IMR-90 (cell line): ENCODE measurements at places on chromosomes 5 and 9. TPM values are rescaled to one million over a fixed set of nuclear protein-coding genes. Genes with fewer than 3 reads are reported as not detected.

- DNase-seq: no peak
These were observed 80.3 kb downstream of the RCL1 start for GRCh38 chr9:4873066-4873465.

The CDH9 gene
- not detected in 2 replicates for total RNA-seq

DNA sequence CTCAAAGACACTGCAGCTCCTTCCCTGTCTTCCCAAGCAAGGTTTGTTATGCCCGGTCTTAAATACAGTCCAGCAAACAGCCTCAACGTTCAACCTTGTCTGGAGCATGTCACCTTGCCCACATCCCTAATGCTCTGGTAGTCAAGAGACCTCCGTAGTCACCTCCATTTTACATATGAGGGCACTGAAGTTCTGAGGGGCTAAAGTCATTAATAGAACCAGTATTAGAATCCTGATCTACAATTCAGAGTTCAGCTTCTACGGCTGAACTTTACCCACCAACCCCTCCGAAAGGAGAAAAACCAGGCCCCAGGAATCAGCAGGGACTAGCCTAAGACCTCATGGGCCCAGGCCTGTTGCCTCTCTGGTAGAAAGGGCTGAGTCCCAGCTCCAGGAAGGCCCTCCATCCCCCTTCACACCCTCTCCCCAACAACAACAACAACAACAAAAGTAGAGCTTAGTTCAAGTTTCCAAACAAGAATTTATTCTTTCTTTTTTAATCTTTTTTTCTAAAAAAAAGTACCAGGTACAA is 795 bp upstream of the STOML2 start:
- no peak for DNase-seq

The PAPPA gene
- 11.7 and 12.4 TPM in 2 replicates for total RNA-seq

The PRR16 gene
- 9.9 and 10.6 TPM in 2 replicates for total RNA-seq

The PCDHB16 gene
- total RNA-seq: 0.18 and 0.56 TPM in 2 replicates

The BARHL1 gene
- total RNA-seq: not detected in 2 replicates

The OBP2B gene
- not detected in 2 replicates for total RNA-seq

The SPATA9 gene
- total RNA-seq: 0.72 and 0.83 TPM in 2 replicates

The IL5 gene
- total RNA-seq: not detected in 2 replicates

The IFNA21 gene
- not detected in 2 replicates for total RNA-seq

DNA sequence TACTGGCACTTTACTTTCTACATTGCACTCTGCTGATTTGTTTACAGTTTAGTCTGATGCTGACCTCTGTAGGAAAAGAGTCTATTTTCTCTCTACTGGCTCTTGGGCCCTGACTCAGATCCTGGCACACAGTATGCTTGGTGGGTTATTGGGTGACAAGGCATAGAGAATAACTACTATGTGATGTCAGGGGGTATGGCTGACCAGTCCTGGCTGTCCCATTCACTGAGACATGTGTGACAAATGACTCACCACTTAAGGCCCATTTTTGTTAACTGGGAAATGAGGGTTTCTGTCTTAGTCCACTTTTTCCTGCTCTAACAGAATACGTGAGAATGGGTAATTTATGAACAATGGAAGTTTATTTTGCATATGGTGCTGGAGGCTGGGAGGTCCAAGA is 66.4 kb downstream of the DAPK1 start:
- no peak for DNase-seq

The C8G gene
- not detected in 2 replicates for total RNA-seq

The PAIP1 gene
- 101 and 123 TPM in 2 replicates for total RNA-seq

DNA sequence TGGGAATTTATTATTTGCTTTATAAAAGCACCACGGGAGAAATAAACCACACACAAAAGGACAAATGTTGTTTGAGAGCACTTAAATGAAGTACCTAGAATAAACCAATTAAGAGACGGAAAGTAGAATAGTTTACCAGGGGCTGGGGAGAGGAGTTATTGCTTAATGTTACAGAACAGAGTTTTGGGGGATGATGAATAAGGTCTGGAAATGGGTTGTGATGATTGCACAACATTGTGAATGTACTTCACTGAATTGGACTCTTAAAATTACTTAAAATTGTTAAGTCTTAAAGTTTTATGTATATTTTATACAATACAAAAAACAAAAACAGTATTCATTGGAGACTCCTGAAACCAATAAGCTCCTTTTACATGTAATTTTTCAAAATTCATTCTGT is 1.5 kb downstream of the ZBTB43 start:
- DNase-seq: peak; percentile 15

GRCh38 chr5:109947667-109948066 is 257.9 kb downstream of the MAN2A1 start:
- DNase-seq: no peak

DNA sequence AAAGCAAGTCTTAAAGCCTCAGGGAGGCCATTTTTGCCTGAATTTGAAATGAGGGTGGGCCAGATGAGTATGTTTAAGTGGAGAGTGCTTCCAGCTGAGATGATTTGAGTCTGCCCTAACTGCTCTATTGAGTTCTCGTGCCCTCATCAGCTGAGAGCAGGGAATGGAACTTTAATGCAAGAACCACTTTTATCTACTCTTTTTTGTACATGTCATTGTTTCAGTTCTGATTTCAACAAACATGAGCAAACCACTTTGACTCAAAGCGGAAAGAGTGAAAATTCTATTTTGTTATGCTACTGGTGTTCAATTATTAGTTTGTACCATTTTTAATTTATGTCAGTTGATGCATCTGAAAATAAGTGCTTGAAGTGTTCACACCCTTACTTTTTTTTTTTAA is 35.8 kb downstream of the DCAF10 start:
- no peak for DNase-seq

GRCh38 chr9:101707721-101708120 is 30.7 kb downstream of the GRIN3A start:
- no peak for DNase-seq

DNA sequence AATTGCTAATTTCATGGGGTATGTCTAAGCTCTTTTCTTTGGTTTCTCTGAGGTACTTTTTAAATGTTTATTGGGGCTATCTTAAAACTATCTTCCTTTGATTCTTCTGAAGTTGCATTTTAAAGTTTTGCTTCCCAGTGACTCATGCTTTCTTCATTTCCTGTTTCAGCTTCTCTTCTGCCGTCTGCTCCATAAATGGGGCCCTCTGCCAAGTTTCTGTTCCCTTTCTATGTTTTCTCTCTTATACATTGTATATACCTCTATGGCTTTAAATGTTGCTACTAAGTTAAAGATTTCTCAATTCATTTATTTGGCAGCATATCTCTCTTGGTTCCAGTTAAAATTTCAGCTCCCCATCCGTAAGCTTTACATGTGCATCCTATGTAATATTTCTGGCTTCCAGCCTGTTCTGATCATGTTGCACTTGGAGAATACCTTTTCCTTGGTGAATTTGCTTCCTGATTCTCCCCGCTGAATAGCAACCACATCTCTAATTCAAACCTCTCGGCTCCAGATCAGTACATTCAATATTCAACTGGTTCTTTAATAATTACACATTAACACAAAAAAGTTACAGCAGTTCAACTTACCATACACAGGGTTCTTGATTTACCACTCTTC is 125.3 kb downstream of the ST8SIA4 start:
- DNase-seq: peak; percentile 89

- no peak for DNase-seq
These were observed 8.3 kb upstream of the CCNO start for GRCh38 chr5:55241746-55242145.

The ZNF366 gene
- total RNA-seq: not detected in 2 replicates

The NAA35 gene
- total RNA-seq: 16.5 and 23.9 TPM in 2 replicates

The PLGRKT gene
- 12.7 and 13.6 TPM in 2 replicates for total RNA-seq

The CEL gene
- total RNA-seq: under 0.01 TPM in 2 replicates

DNA sequence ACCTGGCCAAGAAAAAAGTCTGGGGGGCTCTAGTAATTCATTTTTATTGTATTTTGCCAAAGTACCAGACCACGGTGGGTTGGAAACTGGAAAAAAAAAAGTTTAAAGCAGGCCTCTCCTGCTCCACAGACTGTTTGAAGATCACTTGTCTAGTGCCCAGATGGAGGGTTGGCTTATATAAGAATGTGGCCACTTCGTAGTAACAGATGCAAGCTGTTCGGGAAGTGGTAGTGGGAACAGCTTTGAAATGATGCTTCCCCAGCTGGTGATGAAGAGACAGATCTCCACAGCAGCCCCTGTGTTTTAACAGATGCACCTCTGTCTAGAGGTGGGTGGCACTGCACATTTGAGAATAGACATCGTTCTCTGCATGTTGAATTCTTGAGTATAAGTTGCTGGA is 54.3 kb upstream of the DMRT3 start:
- no peak for DNase-seq

GRCh38 chr9:88747768-88748167 is 212.8 kb downstream of the NXNL2 start:
- peak; percentile 96 for DNase-seq

DNA sequence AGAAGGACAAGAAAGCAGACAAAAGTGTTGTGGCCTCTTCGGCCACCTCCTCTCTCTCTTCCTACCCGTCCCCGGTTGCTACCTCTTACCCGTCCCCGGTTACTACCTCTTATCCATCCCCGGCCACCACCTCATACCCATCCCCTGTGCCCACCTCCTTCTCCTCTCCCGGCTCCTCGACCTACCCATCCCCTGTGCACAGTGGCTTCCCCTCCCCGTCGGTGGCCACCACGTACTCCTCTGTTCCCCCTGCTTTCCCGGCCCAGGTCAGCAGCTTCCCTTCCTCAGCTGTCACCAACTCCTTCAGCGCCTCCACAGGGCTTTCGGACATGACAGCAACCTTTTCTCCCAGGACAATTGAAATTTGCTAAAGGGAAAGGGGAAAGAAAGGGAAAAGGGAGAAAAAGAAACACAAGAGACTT is 2.4 kb downstream of the EGR1 start:
- DNase-seq: no peak

GRCh38 chr5:163867324-163867723 is 361.9 kb downstream of the MAT2B start:
- DNase-seq: peak; percentile 64

The GDF9 gene
- 0.18 and 0.28 TPM in 2 replicates for total RNA-seq

DNA sequence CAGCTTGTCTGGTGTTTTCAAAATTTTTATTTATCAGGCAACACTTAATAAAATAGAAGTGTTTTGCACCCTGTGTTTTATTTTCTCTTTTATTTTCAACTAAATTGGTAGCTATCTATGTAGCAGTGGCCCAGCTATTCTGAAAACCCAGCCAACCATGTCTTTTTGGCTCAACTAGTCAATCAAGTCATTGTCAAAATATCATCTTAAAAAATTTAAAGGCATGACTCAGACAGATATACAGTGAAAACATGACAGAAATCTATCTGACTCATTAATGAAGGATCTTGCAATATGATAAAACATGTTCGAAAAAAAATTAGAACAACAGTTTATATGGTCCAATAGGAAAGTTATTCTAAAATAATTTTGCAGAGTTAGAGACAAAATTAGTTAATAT is 75.1 kb downstream of the HSD17B4 start:
- DNase-seq: peak; percentile 36

The PAXX gene
- total RNA-seq: 4.4 and 5.7 TPM in 2 replicates

The POU4F3 gene
- not detected in 2 replicates for total RNA-seq

The FLT4 gene
- under 0.01 and 0.28 TPM in 2 replicates for total RNA-seq

- peak; percentile 38 for DNase-seq
These were observed 6.4 kb upstream of the FPGS start for GRCh38 chr9:127796225-127796813.

The SLC36A3 gene
- total RNA-seq: not detected in 2 replicates

DNA sequence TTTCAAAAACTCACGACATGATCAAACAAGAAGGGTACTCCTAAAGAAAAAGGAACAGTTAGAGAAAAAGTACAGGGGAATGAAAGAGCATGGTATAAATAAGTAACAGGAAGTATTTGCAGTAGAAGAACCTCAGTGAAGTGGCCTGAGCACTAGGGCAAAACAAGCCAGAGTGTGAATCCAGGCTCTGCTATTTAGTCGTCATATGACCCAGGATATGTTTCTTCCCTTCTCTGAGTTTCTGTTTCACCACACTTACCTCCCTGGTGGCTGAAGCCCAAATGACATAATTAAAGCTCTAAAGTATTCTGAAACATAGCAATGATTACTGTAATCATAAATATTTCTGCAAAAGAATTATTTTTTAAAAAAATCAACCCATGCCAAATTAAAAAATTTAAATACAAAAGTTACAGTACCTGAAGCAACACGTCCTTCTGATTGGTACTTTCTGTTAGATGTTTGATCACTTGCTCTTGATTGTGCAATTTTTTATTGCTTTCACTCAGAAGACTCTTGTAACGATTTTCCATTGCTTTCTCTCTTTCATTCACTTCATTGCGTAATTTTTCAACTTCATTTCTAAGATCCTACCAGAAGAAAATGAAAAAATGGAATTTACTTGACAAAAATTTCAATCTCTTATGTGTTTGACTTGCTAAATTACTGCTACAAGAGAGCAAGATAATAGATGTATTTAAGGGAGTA is 88.9 kb downstream of the CDK5RAP2 start:
- DNase-seq: no peak

The PDE6A gene
- not detected in 2 replicates for total RNA-seq

DNA sequence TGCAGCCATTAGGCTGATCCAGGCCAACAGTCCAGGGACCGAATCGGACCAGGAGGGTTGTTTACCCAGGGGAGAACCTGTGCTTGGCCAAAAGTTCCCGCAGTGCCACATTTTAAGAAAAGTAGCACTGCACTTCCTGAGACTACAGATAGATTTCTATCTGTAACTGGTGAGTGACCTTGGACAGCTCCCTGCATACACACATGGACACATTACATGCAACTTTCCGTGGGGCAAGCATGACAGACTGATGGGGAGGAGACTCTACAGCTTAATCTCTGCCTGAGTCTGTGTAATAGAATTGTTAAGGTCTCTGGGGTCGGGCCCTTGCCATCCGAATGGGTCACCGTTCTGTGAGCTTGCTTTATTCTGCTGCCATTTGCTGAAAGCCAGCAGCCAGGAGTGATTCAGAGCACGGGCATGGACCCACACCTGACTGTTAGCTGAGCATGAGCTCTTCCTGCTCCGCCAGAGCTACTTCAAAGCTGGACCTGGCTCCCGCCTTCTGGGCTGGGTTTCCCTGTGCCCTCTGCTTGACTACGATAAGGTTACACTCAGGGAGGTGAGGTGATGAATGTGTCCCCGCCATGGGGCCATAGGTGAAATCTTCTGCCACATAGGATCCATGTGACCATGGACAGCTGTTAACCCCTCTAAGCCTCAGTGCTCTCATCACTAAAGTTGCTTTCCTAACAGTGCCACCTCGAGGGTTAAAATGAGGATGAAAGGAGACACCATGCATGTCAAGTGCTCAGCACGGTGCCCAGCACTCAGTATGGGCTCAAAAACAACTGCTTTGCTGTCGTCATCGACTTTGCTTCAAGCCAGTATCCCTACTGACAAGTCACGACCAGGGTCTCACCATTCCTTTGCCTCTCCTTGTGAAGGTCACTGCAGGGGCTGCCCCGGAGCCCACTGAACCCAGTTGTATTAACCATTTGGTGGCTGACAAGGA is 200.0 kb downstream of the MELK start:
- peak; percentile 36 for DNase-seq

The OMD gene
- total RNA-seq: not detected in 2 replicates

- no peak for DNase-seq
These were observed 48.7 kb upstream of the ACTBL2 start for GRCh38 chr5:57531333-57531732.

The B4GALT7 gene
- 28.6 and 29.2 TPM in 2 replicates for total RNA-seq

The FRMD3 gene
- total RNA-seq: under 0.01 and 0.18 TPM in 2 replicates

The TRAF1 gene
- total RNA-seq: 3.1 and 3.9 TPM in 2 replicates

DNA sequence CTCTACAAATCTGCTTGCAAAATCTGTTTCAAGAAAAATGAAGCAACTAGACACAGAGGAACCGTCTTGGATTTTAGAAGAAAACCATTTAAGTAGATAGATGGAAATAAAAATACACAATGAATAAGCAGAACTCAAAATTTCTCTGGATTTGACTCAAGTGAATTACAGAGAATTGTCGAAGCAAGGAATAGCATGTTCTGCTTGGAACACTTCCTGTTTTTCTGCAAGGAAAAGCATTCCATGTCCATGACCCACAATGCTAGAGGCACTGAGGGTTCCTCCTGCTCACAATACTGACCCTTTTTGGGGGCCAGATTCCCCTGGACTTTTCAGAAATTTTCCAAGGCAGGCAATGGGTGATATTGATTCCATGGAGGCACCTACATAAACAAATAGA is 29.8 kb downstream of the PRUNE2 start:
- DNase-seq: peak; percentile 41
